ENCODE measurements at places on chromosomes 13 and 19.

GRCh38 chr19:29769997-29770396, 41.8 kb upstream of the CCNE1 start:
- no peaks in the 10 kb centered on the region for H3K4me1 ChIP-seq
- ATAC-seq: no peak
- no peaks in the 10 kb centered on the region for H3K36me3 ChIP-seq
- no peaks in the 10 kb centered on the region for H3K27me3 ChIP-seq
- no peak overlapping the region for H3K27ac ChIP-seq

DNA sequence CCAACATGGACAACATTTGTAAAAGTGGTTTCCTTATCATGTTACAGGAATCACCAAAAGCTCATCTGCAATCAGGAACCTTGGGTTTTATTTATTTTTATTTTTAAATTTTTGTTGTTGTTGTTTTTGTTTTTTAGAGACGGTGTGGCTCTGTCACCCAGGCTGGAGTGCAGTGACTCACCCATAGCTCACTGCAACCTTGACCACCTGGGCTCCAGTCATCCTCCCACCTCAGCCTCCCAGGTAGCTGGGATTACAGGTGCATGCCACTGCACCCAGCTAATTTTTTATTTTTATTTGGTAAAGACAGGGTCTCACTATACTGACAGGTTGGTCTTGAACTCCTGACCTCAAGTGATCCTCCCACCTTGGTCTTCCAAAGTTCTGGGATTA, 13.6 kb upstream of the SERP2 start:
- ATAC-seq: no peak
- no peak overlapping the region for H3K4me3 ChIP-seq
- H3K4me1 ChIP-seq: no peaks in the 10 kb centered on the region
- H3K27ac ChIP-seq: no peak overlapping the region
- H3K27me3 ChIP-seq: peaks cover 16% of the 10 kb centered on the region

GRCh38 chr19:35329323-35329722, 336 bp downstream of the CD22 start:
- H3K4me3 ChIP-seq: no peak overlapping the region
- H3K4me1 ChIP-seq: peaks cover 14% of the 10 kb centered on the region
- no peaks in the 10 kb centered on the region for H3K36me3 ChIP-seq

GRCh38 chr13:98693756-98694155, 58.7 kb downstream of the SLC15A1 start:
- no peak overlapping the region for H3K4me3 ChIP-seq
- peaks cover 16% of the 10 kb centered on the region for H3K27me3 ChIP-seq
- H3K4me1 ChIP-seq: no peaks in the 10 kb centered on the region
- no peak for ATAC-seq
- H3K27ac ChIP-seq: no peak overlapping the region

DNA sequence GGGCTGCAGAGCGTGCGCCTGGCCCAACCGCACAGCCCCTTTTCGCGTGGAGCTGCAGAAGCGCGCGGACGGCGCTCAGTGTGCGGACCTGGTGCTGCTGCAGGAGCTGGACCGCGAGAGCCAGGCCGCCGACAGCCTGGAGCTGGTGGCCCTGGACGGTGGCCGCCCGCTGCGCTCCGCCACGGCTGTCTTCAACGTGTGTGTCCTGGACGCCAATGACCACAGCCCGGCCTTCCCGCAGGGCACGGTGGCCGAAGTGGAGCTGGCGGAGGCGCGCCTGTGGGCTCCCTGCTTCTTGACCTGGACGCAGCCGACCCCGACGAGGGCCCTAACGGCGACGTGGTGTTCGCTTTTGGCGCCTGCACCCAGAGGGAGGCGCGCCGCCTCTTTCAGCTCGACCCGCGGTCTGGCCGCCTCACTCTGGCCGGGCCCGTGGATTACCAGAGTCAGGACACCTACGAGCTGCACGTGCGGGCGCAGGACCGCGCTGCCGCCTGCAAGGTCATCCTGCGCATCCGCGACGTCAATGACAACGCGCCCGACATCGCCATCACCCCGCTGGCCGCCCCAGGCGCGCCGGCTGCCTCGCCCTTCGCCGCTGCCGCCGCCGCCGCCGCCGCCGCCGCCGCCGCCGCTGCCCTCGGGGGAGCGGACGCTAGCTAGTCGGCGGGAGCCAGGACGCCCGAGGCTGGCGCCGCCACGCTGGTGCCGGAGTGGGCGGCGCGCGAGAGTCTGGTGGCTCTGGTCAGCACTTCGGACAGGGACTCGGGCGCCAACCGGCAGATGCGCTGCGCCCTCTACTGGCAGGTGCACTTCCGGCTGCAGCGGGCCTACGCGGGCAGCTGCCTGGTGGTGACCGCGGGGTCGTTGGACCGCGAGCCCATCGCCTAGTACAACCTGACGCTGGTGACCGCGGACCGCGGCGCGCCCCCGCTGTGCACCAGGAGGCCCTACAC, 172.2 kb downstream of the OLFM4 start:
- ATAC-seq: no peak
- no peaks in the 10 kb centered on the region for H3K4me1 ChIP-seq
- peaks cover 15% of the 10 kb centered on the region for H3K27me3 ChIP-seq
- no peak overlapping the region for H3K27ac ChIP-seq
- no peaks in the 10 kb centered on the region for H3K36me3 ChIP-seq
- H3K4me3 ChIP-seq: no peak overlapping the region

DNA sequence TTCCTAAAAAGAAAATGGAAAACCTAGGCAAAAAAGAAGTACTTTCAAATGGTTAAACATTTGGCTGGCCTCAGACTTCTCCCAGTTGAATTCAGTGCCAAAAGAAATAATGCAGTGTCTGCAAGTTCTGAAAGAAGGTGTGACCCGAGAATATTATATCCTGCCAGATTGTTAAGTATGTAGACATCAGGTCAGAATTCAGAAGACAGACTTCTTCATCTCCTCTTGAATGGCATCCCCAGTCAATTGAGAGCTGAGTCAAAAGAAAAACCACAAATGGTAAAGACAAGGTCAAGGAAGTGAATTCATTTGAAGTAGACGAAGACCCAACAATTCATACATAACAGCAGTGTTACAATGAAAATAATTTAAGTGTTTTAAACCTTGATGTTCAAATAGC, 194.5 kb downstream of the NBEA start:
- H3K27me3 ChIP-seq: no peaks in the 10 kb centered on the region
- no peak overlapping the region for H3K27ac ChIP-seq
- ATAC-seq: no peak
- H3K4me3 ChIP-seq: no peak overlapping the region
- peaks cover 6% of the 10 kb centered on the region for H3K4me1 ChIP-seq
- no peaks in the 10 kb centered on the region for H3K36me3 ChIP-seq

DNA sequence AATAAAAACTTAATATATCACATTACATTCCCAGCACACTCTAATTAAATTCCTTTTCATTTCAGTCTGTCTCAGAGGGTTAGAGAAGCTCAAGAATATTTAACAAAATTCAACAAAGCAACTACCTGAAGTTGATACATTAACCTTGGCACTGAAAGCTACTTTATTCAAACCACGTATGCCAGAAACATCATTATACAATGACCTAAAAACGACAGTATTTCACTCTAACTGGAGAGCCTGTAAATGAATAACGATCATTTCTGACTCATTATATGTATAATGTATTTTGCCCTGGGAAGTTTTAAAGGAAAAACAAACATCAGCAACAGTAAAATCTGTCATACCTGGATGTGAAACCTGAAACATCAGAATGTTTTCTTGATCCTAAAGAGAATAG, 270.1 kb downstream of the SLITRK5 start:
- no peaks in the 10 kb centered on the region for H3K27me3 ChIP-seq
- H3K36me3 ChIP-seq: no peaks in the 10 kb centered on the region
- no peak overlapping the region for H3K27ac ChIP-seq
- no peaks in the 10 kb centered on the region for H3K4me1 ChIP-seq
- H3K4me3 ChIP-seq: no peak overlapping the region

DNA sequence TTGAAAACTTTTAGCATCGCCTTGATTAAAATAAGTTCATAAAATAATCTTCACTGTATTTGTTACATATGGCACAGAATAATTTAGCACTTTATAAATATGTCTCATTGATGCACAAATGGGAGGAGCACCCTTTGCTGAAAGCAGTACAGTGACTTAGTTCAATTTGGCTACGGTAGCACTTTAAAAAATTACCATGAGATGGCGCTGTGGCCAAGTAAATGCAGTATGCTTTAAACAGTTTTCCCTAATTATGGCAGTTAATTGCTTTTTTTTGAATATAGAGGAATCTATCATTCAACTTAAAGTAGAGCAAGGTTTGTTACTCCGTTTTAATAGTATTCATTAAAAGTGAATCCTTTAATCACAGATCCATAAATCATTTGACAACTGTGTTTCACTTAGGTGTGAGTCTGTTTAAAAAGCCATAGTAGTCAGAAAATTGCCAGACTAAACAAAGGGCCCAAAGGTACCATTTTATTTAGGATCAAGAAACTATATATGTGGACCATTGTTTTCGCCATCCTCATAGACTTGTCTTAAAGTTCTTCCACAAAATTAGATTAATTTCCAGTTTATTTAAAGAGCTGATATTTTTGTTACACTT, 34.7 kb upstream of the ESD start:
- no peaks in the 10 kb centered on the region for H3K36me3 ChIP-seq
- no peaks in the 10 kb centered on the region for H3K4me1 ChIP-seq
- ATAC-seq: no peak
- H3K4me3 ChIP-seq: no peak overlapping the region

GRCh38 chr19:12646551-12646950, 20.0 kb downstream of the MAN2B1 start:
- H3K27me3 ChIP-seq: no peaks in the 10 kb centered on the region
- H3K4me3 ChIP-seq: no peak overlapping the region
- ATAC-seq: no peak
